ENCODE measurements at places on chromosomes 1 and 21. TPM values are rescaled to one million over a fixed set of nuclear protein-coding genes. Genes with fewer than 3 reads are reported as not detected.

DNA sequence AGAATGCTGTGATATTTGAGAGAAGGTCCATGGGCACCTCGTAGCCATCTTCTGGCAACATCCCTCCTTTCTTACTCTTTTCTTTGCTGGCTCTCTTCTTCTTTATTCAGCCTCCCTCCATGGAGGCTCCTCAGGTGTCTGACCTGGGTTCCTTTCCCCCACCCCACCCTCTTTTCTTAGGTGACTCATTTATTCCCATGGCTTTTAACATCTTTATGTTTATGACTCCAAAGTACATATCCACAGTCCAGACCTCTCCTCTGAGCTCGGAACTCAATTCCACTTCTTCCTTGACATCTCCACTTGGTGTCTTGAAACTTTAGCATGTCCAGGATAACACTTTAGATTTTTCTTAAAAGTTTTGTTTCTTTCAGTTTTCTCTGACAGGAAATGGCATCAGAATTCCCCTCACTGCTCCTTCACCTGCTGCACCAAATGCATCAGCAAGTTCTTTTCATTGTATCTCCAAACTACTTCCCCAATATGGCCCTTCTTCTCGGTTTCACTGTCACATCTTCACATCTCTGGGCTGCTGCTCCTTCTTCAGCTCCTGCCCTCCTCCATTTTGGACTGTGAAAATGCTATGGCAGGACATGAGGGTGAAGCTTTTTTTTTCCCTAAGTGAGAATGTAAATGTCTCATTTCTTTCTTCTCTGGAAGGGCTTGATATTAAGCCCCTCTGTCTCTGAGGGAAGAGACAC lies 95.9 kb downstream of the GIPC2 start:
- no peak for DNase-seq

- DNase-seq = no peak
Measured at GRCh38 chr1:10691740-10692125, 104.7 kb downstream of the CASZ1 start.

GRCh38 chr1:1334835-1335234 lies 3.8 kb downstream of the TAS1R3 start:
- no peak for DNase-seq

DNA sequence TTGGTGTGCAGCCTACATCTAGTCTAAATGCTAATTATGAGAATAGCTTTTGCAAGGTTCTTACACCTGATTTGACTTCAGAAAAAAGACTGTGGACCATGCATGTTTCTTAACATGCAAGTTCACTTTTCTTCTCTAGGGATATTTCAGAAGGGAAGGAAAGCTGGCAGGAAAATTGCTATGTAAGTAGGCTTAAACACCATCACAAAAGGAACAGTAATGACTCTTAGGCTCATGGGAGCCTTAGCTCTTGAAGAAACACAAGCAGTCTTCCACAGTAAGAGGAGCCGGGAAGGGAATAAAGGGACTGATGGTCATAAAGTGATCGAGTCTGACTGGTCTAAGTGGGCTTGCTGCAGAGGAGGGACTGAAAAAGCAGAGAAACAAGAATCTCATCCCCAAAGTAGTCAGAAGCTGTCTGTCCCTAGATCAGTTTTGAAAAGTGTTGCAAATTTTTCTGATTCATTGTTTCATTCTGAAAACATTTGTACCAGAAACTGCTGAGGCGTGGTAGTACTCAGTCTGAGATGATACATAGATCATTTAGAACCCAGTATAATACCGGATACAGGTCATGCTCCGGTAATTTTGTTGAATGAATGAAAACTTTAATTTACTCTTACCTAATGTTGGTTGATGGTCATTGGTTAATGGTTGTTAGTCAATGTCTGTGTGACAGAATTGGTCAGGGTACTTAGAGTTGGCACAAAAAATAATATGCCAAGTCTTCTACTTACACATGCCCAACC lies 40.9 kb downstream of the SMYD2 start:
- no peak for DNase-seq

- no peak for DNase-seq
Measured at GRCh38 chr1:228867108-228867950, 132.1 kb downstream of the RHOU start.

- DNase-seq = no peak
Measured at GRCh38 chr21:14711287-14711686, 165.2 kb upstream of the SAMSN1 start.

- DNase-seq = no peak
Measured at GRCh38 chr1:214071469-214071868, 83.7 kb downstream of the PROX1 start.

GRCh38 chr1:192879406-192879805 lies 70.6 kb downstream of the RGS2 start:
- DNase-seq = no peak

DNA sequence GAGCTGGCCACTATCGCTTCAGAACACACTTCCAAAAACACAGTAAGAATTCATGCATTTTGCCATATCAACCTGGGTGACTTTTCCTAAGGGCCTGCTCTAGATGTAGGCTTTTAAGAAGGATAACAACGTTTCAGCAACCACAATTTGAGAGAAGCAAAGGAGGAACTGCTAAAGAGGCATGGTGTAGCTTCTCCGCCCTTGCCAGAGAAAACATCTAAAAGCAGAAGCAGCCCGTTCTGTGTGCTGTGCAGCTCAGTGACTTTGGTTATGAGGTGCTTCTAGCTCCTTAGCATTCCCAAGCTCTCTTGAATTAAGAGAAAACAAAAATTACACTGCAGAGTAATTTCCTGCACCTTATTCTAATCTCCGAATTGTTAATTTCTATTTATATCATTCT lies 2.7 kb downstream of the PER3 start:
- no peak for DNase-seq

- no peak for DNase-seq
Measured at GRCh38 chr1:179788259-179788658, 45.2 kb downstream of the FAM163A start.

DNA sequence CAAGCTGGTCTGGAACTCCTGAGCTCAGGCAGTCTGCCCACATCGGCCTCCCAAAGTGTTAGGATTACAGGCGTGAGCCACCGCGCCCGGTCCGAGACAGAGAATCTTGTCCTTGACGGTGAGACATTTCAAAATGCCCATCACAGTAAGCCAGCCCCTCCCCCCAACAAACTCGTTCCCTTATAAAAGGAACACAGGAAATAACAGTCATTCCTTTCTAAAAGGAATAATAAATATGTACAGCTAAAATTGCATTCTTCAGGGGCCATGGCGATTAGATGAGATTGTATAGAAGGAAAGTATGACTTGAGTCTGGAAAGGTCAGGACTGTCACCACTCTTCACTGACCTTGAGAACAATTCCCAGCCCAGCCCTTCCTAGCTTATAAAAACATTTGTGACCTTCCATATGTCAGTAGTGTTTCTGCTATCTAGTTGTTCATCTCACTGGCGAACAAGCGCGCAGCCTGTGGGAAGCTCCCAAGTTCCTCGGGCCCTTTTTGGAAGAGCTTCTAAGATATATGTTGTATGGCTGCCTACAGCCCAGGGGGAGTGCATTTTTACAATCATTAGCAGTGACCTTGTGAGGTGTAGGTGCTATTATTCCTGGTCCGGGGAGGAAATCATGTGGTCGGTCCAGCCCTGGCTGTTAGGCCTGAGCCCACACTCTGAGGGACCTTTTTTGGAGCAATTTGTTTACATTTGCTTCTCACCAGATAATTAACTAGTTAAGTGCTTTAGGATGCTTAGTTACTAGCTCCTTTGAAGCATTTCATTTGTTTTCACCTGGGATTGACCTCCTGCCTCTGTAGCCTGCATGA lies 8.7 kb downstream of the SZRD1 start:
- no peak for DNase-seq

DNA sequence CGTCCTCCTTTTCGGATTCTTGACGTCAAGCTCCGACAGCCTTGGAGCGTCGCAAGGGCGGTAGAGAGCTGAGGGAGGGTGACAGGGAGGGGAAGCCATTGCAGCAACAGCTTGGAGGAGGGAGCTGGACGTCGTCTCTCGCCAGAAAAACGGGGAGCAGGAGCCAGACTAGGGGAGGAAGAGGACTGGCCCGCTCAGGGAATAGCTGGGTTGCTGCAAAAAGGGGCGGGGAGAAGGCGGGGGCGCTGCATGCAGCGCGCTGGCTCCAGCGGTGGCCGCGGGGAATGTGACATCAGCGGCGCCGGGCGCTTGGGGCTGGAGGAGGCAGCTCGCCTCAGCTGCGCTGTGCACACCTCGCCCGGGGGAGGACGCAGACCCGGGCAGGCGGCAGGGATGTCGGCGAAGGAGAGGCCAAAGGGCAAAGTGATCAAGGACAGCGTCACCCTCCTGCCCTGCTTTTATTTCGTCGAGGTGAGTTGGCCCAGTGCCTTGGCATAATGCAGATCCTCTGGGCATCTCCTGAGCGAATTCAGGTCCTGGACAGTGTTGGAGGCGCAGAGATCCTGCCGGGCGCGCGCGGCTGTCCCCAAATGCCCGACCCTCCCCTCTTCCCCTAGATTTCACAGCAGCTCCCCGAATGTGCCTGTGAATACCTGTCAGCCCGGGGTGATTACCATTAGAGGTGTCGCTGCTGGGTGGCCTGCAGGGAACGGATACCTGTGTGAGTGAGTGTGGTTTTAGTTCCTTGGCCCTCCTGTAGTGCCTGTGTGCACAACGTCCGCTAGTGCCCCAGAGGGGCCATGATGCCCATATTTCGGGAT lies at the start of gene PLPPR4:
TSS of gene PLPPR4 (plus strand) at position 292 of the 821 bp plus-strand sequence. CDS start at position 394, 102 bp downstream.
- peak; percentile 25 for DNase-seq

GRCh38 chr1:168693872-168694238 lies 35.2 kb downstream of the DPT start:
- no peak for DNase-seq

- DNase-seq = no peak
Measured at GRCh38 chr1:112544011-112544688, 35.4 kb downstream of the WNT2B start.

DNA sequence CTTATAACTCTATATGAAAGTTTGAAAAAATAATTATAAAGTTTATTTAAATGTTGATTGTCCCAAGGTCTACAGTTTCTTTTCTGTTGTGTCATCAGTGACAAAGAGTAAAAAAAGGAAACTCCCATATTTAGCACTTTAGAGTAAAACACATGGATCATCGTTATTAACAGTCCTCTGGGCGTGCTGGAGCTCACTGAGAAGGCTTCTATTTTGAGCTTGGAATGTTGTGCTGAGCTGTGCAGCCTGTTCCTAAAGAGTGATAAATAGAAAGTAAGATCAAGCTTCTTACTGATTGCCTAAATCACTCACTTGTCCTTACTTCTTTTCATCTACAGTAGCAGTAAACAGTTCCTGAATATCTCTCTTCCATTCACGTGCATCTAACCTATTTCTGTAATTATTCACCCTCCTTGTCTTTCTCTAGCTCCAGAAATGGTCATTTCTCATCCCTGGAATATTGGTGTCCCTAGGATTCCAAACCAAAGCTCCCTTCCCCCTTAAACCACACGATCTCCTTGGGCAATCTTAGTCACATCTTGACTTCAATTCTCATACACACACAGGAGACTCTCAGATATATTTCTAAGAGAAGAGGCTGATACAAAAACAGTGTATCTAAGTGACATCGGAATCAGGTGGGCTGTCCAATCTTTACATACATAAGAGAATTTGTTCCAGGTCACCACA lies 11.9 kb downstream of the GBP5 start:
- no peak for DNase-seq

DNA sequence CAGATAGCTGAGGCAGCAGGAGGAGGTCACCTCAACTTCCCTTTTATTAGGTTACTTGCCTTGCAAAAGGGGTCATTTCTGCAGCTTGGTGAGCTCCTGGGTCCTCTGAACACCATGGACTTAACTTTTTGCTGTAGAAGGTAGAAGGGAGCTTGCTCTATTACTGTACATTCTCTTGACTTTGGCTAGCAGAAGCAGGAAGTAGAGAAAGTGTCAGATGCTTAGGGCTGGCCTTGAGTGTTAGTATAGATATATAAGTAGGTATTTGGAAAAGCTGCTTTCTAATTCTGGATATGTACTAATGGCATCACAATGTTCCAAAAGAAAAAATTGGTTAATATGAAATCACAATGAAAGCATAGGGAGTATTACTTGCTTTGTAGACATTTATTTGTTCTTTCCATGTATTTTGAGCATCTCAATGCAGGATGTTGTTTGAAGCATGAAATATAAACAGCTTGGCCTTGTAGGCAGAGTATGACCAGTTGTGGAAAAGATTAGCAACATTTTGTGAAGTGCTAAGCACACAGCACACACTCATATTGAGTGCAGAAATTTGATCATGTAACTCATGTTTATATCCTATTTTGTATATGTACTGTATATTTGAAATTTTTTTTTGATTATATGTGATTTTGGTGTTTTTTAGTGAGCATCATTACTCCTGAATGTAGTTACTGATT lies 108.8 kb downstream of the DYRK1A start:
- no peak for DNase-seq

- no peak for DNase-seq
Measured at GRCh38 chr21:44991538-44992483, 52.0 kb downstream of the SLX9 start.

DNA sequence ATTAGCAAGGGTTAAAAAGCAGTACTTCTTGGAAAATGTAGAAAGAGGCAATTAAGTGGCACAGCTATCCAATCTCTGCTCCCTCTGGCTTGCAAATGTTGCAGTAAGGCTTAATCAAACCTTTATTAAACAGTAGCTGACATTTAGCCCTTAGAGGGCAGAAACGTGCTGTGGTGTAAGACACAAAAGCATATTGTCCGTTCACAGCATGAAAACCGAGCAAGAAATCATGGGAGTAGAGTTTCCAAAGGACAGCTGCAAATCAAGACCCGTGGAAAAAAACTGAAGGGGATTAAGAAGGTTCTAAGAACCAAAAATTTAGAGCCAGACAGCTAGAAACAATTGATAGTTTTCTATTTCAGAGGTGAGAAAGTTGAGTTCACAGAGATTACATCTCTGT lies 13.1 kb downstream of the ZP4 start:
- no peak for DNase-seq

DNA sequence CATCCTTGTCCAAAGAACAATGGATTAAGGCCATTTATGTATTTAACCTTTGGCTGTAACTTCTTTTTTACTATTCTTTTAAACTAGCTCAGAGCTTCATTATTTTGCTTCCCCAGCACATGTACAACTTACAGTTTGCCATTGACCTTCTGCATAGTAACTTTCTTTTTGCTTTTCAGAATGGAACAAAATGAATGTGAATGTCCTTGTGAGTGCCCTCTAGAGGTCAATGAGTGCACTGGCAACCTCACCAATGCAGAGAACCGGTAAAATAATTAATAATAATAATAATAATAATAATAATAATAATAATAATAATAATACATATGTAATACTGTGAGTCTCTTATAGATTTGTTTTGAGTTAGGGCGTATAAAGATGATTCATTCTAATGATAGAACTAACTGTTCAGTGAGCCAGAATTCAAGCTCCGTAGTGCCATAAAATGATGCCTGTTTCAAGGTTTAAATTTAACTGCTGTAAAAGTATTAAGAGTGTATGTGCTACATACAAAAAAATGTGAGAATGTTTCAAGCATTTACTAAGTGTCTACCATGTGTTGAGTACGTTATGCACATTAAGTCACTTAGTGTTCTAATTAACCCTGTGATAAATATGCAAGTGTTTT lies 69.0 kb upstream of the RAVER2 start:
- no peak for DNase-seq

TMEM51 gene
- 17.2 TPM for polyA plus RNA-seq

SLC9C2 gene
- 0.06 TPM for polyA plus RNA-seq

COL16A1 gene
- polyA plus RNA-seq = 30.8 TPM

TEX38 gene
- 0.28 TPM for polyA plus RNA-seq

PRAMEF14 gene
- not detected for polyA plus RNA-seq
